Fibroblast of mammary gland (primary cell): ENCODE measurements at places on chromosomes 1 and 21.

DNA sequence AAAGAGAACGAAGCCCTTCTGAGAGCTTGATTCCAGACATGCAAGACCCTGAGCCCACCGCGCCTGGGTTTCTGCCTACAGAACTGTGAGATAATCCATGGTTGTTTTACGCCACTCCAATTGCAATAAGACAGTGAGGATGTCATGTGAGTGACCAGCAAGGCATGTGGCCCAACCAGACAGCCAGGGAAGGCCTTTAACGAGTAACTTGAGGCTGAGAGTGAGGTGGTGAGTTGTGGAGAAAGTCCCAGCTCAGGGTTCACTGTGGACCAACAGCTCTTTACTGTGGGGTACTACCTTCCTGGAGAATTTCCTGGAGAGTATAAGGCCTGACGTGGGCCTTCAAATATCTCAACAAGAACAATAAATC is 153.9 kb downstream of the ETS2 start:
- no peak for DNase-seq

GRCh38 chr1:224435999-224436398 is 1.4 kb upstream of the WDR26 start:
- no peak for DNase-seq

- no peak for DNase-seq
Observed at GRCh38 chr1:63887809-63888208, 114.0 kb downstream of the ROR1 start.

DNA sequence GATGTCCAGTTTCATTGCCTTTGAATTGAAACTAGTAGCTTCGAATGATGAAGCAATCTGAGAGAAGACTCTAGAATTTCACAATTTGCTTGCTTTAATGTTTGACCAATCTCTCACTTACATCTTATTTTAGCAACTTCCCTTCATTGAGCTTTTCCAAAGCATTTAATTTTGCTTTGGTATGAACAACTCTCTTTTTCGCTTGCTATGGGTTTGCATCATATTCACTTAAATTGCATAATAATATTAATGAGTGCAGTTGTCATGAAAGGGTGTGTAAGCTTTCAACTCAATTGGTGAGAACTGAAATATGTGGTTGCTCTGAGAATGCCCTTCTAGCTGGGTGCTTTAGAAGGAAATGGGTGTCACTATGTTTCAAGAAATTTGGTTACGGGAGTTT is 309.2 kb downstream of the HLX start:
- DNase-seq: no peak

DNA sequence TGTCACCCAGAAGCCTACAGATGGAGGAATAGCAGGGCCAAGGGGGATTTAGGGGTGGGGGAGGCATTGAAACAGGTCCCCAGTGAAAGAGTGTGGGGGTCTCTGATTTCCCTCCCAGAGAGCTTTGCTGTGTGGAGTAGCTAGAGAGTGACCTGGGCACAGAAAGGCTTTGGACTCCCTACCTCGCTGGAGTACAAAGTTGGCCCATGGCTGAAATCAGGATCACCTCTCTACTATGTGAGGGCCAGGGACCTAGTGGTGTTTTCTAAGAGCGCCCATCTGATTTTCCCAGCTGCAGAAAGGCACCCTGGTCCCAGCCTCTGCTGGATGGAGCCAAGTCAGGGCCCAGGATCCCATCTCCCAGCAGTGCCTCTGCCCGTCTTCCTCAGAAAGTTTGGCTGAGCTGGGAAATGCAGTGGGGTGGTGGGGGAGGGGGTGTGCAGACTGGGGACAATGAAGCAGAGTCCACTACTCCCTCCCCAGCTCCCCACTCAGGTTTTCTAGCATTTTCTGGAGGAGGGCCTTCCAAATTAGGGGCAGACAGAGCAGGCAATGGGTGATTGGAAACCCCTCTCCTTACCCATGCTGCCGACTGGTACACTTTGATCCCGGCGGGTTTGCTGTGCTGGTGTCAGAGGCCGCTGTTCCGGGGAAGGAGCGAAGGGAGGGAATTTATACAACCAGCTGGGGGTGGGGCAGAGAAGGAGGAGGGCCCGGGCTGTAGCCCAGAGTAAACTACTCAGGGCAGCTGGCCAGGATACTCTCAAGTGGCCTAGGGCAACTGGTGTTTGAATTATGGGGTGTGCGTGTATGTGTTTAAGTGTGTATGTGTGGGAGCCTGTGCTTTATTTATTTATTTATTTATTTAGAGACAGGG is at the start of gene SELENBP1:
Gene SELENBP1 (minus strand): TSS at position 648 of the 877 bp plus-strand sequence. CDS start 64 bp downstream, at position 584.
- peak; percentile 74 for DNase-seq

GRCh38 chr1:218266356-218266755 is 18.7 kb upstream of the RRP15 start:
- peak; percentile 70 for DNase-seq

GRCh38 chr1:44210595-44210994 is 2.7 kb upstream of the DMAP1 start:
- DNase-seq: no peak

- no peak for DNase-seq
Observed at GRCh38 chr1:156963621-156964020, 43.2 kb downstream of the LRRC71 start.

DNA sequence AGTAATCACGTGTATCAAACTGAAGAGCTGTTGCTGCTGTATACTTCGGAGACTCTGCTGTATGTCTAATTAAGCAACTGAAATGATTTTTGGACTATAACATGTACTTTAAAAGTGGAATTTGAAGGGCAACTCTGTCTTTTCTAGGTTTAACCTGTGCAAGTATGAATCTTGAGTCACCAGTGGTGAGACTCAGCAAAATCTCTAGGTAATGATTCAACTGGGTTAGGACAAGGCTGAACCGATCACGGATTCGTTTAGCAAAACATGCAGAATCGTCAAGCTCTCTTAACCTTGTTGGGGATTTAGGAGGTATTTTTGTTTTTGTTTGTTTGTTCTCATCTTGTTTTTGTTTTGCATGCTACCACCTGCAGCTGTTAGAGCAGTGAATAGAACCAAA is 149.6 kb downstream of the CYYR1 start:
- DNase-seq: no peak

GRCh38 chr1:89682611-89683010 is 49.7 kb downstream of the LRRC8C start:
- no peak for DNase-seq

DNA sequence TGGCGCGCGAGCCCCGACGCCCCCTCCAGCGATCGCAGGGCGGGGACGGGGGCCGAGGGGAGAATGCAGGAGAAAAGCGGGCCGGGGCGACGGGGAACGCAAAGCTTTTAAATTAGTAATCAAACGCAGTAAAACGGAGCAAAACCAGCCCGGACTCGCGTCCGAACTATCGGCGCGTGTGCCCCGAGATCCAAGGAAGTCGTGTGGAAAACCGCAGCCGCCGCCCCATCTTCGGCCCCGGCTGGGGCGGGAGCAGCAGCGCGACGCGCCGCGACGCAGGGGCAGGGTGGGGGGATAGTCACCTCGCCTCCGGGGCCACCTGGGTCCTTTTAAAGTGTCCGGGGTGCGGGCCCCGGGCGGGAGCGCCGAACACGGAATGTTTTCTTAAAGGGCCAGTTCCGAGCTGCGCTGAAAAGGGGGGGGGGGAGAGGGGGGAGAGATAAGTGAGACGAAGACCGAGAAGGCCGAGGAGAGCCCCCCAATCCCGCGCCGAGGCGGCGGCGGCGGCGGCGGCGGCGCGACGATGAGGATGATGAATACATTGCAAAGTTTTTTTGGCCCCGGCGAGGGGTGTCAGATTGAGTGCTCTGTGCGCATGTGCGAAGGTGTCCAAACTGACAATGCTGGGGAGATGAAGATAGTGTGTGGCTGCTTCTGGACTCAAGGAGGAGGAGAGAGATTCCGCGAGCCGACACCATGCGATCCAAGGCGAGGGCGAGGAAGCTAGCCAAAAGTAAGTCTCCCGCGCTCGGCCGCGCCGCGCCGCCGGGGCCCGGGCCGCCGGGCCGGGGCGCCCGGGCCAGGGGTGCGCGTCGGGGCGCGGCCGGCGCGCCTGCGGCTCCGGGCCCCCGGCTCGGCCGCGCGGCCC is at the start of gene PRDM16:
Gene PRDM16 (plus strand): TSS at position 640 of the 868 bp plus-strand sequence. CDS start 57 bp downstream, at position 697.
- DNase-seq: peak; percentile 12

DNA sequence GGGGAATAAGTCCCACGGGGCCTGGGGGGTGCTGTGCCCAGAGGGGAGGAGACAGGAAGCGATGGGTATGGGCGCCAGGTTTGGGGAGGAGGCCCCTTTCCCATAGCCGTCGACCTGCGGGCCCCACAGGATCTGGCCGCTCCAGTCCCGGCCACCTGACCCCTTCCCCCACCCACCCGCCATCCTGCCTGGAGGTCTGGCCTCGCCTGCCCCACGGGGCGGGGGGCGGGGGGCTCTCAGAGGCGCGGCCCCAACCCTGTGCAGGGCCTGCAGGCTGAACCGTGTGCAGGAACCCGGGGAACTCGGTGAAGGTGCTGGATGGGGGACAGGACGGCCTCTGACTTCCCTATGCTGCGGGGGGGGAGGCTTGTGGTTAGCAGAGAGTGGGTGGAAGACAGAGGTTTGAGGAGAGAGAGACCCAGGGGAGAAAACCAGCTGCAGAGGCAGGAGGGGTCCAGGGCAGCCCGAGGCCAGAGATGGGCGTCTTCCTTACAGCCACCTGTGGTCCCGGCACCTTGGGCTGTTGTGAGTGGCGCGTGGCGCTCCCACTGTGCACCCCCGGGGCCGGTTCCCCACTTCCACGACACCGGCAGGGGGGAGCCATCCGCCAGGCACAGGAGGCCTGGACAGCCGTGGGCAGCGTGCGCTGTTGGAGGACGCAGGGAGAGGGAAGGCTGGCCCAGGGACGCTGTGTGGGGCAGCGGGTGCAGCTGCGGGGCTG is 2.5 kb upstream of the TNFRSF18 start:
- peak; percentile 66 for DNase-seq

DNA sequence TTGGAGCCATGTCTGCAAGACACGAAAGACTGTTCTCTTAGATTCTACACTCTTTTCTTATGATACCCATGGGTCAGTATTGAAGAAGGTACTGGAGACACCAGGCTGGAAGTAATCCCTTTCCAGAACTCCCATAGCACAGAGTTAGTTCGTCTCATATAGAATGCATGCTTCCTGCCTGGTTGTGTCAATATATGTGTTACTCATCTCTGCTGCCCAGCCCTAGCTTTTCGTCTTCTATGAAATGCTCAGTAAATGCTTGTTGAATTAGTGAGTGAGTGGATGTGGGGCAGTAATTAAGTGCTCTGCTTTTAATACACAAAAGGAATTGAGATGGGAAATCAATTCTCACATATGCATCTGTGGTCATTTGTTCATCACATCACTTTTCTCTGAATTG is 32.1 kb downstream of the ADCY10 start:
- DNase-seq: no peak

GRCh38 chr1:118692143-118692542 is 296.0 kb downstream of the TBX15 start:
- DNase-seq: peak; percentile 1

DNA sequence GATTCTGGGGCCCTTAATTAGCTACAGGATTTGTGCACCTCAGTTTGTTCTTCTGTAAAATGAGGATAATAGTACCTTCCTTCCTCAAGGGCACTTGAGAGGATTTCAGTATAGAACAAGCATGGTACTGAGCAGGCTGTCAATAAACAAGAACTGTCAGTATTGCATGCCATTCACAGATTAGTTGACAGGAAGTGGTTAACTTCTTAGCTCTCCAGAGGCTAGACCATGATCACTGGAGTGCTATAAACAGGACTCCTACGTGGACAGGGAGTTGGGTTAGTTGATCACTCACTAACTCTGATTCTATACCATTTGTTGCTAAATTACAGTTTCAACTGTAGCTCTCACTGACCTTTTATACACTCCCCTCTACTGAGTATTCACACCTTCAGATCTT is 126.2 kb upstream of the DAB1 start:
- no peak for DNase-seq

GRCh38 chr1:209787551-209787950 is 3.2 kb upstream of the C1orf74 start:
- DNase-seq: no peak

DNA sequence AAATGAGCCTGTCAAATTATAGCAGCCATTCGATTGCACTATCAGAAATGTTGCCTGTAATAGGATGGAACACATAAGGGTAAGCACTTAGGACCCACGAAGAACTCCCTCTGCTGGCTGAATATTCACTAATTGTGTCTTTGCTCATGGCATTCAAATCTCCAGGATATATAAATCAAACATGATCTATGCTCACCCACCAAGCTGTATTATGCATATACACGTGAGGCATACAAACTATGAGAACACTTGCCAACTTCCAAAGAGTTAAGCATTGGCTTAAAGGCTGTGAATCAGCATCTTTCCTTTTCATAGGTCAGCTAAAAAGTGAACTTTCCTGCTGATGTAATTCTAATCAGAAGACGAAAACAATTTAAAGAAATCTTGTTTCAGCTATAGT is 34.5 kb downstream of the TMPRSS15 start:
- peak; percentile 16 for DNase-seq

DNA sequence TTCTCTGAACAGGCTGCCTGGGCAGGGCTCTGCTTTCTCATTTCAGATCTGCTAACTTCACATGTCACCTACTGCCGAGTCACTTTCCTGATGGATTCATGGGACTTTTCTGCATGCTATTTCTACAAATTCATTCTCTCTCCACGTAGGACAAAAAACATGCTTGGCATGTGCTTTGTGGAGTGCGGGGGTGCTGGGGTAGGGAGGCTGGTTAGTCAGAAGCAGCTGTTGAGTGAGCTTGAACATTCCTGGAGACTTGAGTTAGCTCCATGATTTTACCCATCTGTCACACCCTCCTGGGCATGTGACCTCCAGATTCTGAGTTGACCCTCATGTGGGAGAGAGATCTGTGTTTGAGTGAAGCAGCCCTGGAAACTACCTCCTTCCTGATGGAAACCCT is 71.4 kb downstream of the UCK2 start:
- peak; percentile 99 for DNase-seq

DNA sequence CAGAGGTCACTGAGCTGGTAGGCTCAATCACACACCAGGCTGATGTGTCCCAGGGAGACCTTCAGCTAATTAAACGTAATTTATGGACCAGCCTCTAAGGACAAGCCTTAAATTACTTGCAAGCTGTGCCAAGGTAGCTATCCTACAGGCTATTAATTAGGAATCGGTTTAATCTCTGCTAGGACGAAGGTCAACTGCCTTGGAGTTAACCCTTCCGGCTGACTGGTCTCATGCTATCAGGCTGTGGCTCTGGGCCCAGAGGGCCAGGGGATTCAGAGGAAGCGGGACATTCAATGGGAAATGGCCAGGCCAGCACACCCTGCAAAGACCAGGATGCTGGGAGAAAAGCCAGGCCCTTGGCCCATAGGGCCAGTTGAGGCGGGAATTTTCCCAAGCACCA is 19.0 kb downstream of the DHRS3 start:
- DNase-seq: no peak

GRCh38 chr1:50605186-50605875 is 182.1 kb upstream of the DMRTA2 start:
- DNase-seq: peak; percentile 48

- no peak for DNase-seq
Observed at GRCh38 chr21:36205962-36206361, 49.3 kb downstream of the DOP1B start.
